ENCODE measurements at places on chromosomes 3 and 15.

DNA sequence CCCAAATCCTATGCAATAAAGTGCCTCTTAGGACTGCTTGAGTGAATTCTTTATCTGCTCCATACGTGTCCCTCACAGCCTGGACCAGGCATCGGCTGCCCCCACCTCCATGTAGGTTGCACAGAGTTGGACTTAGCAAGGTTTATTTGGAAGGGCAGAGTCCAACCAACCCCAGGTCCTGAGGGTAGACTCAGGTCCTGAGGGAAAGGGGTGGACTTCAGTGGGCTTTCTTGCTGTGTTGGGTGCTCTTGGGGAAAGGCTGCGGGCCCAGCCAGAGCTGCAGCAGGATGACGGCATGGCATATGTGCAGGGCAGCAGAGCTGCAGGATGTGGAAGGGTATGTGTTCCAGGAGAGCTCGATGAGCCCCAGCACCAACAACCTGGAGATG is 6.5 kb downstream of the ALG3 start:
- DNase-seq = no peak

GRCh38 chr3:133474251-133474801 is 74.5 kb downstream of the BFSP2 start:
- no peak for DNase-seq

DNA sequence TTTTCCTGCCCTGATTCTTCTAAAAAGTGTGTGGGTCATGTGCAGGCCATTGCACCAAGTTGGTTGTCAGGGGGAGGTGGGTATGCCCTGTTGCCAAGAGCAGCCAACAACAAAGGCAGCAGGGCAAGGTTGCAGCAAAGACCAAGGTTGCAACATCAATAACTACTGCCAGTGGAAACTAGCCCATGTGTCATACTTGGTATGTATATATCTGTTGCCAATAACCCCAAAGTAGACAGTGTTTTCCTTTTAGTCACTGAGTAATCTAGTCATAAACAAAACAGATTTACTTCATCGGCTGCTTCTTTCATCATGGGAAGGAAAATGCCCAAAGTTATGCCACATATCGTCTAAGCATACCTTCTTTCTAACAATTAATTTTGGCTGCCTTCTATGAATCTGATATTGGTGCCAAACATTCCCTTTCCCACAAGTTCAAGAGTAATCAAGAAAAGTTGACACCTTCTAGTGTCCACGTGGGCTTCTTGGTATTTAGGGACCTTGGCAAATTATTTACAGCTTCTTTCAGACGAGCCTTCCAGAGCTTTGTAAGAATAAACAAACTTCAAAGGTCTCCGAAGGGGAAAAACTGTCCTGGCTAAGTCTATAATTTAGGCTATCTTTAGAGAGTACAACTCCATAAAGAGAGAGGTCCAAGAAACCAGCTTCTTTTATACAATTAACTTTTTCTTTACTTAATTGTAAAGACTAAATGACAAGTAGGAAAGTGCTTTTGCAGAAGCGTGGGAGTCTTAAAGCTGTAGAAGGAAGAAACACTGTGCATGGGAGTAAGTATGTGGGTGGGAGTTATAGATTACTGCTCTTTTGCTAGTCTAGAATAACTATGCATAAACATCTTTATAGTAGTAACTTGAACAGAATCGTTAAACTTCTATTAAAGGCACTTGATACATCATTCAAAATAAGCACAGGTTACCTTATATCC is 10.0 kb upstream of the MBNL1 start:
- DNase-seq = no peak

- no peak for DNase-seq
Observed at GRCh38 chr3:151393146-151393830, 8.7 kb upstream of the P2RY12 start.

DNA sequence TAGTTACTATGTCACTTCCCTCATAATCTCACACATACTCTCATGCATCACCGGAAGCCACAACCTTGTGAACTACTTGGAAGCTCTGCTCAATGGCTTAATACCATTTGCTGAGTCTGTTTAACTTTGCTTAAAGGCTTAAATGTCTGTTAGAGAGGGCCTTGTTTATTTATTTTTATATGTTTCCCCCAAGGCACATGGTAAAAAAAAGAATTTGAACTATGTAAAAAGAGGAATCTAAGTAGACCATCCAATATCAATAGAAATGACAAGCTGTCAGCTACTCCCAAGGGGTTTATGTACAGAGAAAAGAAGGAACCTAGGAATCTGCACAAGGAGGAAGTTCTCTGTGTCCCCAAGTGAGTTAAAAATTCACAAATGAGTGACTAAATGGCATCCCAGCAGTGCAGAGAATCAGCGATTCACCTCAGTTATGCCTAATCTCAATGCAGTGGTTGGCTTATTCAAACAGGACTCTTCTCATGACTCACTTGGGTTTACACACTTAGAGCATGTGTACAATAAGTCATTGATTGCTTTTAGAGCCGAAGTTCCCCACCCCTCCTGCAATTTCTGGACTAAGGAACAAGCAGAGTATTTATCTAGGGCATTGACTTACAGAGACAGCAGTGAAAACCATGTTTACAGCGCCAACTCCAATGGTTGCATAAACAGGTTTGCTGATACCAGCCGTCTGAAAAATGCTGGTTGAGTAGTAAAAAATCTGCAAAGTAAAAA is 24.4 kb downstream of the SLC2A2 start:
- no peak for DNase-seq

- no peak for DNase-seq
Observed at GRCh38 chr15:27250223-27250622, 279.2 kb downstream of the GABRG3 start.

GRCh38 chr15:74399511-74400312 is 32.3 kb upstream of the CYP11A1 start:
- DNase-seq = no peak

- no peak for DNase-seq
Observed at GRCh38 chr3:26588931-26589330, 33.6 kb upstream of the LRRC3B start.

DNA sequence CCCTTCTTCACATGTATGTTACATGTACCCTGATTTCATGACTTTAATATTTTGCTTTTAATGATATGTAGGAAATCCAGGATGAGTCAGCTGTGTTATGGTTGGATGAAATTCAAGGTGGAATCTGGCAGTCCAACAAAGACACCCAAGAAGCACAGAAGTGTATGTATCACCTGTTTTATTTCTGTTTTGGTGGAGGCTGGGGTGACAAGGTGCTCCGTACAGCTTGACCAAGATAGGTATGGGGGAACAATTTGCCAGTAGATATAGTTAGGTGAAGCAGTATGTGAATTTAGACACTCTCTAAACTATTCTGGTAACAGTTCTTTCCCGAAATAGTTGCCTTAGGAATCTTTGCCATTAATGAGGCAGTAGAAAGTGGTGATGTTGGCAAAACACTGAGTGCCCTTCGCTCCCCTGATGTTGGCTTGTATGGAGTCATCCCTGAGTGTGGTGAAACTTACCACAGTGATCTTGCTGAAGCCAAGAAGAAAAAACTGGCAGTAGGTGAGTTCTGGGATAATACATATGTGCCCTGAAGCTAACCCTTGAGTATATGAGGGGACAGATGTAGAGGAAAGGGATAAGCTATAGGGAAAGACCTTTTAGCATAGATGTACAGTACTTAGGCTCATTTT is 63.7 kb upstream of the CRTC3 start:
- DNase-seq = no peak

- no peak for DNase-seq
Observed at GRCh38 chr3:45751537-45752242, 44.6 kb downstream of the SLC6A20 start.

GRCh38 chr3:62942227-62942626 is 67.0 kb upstream of the CADPS start:
- no peak for DNase-seq

DNA sequence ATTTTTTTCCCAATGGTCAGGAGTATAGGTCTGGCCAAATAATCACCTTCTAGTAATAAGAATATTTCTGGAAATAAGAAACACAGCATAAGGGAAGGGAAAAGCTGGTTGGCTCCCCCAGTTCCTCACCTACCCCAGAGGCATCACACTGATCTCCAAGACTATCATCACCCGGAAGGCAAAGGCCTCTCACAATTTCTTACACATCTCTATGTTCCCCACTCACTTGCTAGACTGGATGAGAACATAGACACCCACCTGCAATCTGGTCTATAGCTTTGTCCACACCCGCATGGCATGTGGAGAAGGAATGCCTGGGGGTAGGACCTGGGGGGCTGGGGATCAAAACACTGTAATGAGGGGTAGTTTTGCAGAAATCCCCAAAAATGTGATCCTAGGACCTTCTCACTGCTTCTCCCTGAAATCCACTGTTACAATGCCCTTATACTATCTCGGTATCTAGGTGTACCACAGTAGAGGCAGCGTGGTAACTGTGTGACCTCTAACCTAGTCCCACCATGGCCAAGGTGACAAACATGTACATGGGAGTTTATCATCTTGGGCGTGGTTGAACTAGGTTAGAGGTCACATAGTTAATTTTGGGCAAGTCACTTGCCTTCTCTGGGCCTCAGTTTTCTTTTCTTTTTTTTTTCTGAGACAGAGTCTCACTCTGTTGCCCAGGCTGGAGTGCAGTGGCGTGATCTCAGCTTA is 29.5 kb upstream of the NRROS start:
- no peak for DNase-seq

GRCh38 chr3:54008744-54009143 is 113.6 kb upstream of the CACNA2D3 start:
- no peak for DNase-seq

- DNase-seq = no peak
Observed at GRCh38 chr3:187567661-187568121, 102.5 kb downstream of the SST start.

- no peak for DNase-seq
Observed at GRCh38 chr15:36814105-36814504, 234.7 kb downstream of the CDIN1 start.
